ENCODE measurements at places on chromosomes 7 and 10.

- DNase-seq: no peak
Observed at GRCh38 chr10:51117053-51117660, 42.9 kb downstream of the PRKG1 start.

DNA sequence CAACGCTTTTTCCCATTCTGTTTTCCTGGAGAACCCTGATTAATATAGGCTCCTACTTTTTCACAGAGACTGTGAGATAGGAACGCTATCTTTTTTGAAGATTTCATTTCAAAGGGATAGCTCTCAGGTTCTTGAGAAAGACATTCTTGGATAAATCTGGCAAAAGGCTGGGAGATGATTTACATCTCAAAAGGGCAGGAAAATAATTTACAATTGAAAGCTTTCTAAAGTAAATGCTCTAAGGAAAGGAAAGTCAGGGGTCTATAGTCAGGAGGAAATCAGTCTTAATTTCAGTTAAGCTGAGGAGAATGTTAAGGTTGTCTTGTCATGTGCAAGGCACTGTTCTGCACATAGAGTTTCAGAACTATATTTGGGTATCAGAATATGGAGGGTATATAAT, 278.8 kb downstream of the KIF20B start:
- no peak for DNase-seq

DNA sequence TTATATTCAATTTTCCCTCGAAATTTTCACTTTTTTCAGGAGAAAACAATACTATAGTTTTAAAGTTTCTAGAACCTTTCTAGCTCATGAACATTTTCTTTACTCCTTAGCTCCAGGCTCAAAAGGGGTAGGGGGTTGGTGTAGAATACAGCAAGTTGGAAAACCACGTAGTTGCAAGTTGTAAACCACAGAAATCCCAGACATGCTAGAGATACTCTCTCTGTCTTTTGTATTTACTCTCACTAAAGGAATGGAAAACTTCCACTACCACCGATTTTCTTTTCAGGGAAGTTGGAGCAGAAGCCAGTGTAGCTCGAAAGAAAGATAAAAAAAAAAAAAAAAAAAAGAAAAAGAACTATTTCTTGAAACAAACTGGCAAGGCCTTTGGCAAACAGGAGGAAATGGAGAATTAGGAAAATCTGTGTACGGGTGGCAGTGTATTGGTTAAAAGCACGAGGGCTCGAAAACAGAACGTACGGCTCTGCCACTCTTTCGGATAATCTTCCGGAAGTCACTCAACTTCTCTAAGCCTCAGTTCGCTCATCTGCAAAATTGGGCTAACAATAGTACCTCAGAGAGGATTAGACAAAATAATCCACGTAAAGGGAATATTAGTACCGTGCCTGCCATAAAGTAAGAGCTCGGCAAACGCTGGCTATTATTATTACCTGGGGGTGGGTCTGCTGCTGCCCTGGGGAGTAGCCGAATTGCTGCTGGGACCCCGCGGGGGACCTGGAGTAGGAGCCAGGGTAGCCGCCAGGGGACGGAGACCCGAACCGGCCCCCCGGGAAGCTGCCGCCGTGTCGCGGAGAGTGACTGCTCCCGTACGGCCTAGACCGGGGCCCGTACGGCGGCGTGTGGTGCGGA, 628 bp downstream of the MPLKIP start:
- no peak for DNase-seq

DNA sequence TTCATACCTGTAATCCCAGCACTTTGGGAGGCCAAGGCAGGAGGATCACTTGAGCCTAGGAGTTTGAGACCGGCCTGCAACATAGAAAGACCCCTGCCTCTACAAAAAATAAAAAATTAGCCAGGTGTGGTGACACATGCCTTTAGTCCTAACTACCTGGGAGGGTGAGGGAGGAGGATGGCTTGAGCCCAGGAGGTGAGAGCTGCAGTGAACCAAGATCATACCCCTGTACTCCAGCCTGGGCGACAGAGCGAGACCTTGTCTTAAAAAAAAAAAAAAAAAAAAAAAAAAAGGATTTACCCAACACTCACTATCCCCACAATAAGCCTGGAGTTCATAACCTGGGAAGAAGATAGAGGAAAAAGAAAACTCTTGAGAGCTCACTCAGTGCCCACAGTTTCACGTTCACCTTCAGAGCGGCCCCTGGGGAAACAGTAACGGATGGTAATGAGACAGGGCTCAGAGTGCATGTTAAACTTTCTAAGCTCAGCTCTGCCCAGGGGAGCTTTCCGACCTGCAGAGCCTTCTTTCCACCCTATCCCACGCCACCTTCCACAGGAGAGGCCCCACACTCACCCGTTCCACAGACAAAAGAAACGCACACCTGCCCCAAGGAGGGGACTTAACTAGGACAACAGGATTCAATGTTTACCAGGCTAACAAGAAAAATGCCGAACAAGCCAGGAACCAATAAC, 259.8 kb upstream of the KLF14 start:
- DNase-seq: no peak

- DNase-seq: no peak
Observed at GRCh38 chr7:38274486-38274885, 1.1 kb upstream of the TARP start.

DNA sequence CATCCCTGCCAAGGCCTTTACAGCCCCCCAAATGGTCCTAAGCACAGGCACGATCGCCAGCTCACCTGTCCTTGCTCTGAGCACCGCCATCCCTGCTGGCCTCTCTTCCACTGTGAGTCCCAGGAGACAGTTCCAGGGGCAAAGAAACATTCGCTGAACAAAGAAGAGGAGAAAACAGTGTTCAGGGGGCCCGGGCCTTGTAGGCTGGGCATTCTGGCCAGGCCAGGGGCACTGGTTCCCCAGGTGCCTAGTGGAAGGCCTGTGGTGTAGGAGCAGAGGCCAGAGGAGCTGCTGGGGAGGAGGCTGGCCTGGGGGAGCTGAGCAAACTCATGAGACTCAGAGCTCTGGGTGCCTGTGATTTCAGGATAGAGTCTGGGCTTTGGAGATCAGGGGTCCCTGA, 22.6 kb downstream of the AQP1 start:
- no peak for DNase-seq

- no peak for DNase-seq
Observed at GRCh38 chr10:120553911-120554310, 96.9 kb downstream of the PLPP4 start.

- DNase-seq: no peak
Observed at GRCh38 chr7:4073052-4073451, 609.0 kb upstream of the FOXK1 start.

DNA sequence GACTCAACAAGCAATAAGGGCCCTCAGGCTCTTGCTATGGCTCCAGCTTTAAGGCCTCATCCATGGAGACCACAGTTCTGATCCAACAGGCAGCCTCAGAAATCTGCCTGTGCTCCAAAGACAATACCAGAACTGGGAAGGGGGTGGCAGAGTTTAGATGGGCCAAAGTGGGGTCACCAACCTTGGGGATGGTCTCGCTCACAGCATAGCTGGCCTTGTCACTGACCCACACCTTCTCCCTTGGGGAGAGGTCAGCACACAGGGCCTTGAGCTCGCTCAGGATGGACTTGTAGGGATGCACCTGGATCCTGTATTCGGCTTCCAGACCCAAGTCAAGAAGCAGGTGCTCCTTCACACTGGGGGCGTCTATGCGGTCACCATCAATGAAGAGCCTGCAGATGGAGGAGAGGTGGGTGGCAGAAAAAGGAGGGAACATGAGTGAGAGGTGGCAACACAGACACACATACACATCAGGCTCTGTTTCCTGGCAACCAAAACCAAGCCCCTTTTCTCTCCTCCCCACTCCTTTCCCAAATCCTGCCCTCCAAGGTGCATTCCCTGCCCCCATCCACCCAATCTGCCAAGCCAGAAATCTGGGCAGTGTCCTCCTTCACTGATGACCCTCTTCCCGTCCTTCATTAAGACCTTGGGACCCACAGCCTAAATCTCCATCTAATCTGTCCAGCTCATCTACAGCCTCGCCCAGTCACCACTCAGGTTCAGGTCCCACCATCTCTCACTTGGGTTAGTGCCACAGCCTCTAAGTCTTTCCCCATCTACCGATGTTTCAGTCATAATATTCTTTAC, 40.9 kb downstream of the XPNPEP1 start:
- no peak for DNase-seq

- DNase-seq: no peak
Observed at GRCh38 chr7:155865830-155866525, 53.7 kb upstream of the SHH start.

- no peak for DNase-seq
Observed at GRCh38 chr10:48414160-48414559, 107.7 kb downstream of the MAPK8 start.

- no peak for DNase-seq
Observed at GRCh38 chr7:134946260-134946659, 40.0 kb upstream of the AGBL3 start.

- DNase-seq: no peak
Observed at GRCh38 chr7:124701955-124702354, 63.6 kb downstream of the GPR37 start.

- DNase-seq: no peak
Observed at GRCh38 chr10:114541081-114541796, 116.8 kb downstream of the ABLIM1 start.

DNA sequence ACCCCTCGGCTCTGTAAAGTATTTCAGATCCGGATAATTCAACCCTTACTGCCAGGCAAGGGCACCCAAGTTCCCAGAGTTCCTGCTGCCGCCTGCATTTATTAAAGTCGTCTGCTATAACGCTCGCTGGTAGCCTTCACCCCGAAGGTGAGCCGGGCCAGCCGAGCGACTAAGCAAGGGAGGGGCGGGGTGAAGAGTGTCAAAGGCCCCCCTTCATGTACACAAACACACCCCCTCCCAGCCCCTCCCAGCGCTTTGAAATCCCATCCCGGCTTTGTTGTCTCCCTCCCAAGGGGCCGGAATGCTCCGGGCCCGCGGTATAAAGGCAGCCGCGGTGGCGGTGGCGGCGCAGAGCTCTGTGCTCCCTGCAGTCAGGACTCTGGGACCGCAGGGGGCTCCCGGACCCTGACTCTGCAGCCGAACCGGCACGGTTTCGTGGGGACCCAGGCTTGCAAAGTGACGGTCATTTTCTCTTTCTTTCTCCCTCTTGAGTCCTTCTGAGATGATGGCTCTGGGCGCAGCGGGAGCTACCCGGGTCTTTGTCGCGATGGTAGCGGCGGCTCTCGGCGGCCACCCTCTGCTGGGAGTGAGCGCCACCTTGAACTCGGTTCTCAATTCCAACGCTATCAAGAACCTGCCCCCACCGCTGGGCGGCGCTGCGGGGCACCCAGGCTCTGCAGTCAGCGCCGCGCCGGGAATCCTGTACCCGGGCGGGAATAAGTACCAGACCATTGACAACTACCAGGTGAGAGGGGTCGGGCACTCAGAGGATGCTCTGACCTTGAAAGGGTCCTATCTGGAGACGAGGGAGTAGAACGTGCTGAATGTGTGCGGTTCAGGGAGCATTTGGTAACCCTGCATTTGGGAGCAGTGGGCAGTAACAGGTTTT, at the start of gene DKK1:
Gene DKK1, plus strand, starts transcription at position 349 of the 889 bp plus-strand sequence. Its CDS starts 154 bp downstream, at position 503.
- no peak for DNase-seq

DNA sequence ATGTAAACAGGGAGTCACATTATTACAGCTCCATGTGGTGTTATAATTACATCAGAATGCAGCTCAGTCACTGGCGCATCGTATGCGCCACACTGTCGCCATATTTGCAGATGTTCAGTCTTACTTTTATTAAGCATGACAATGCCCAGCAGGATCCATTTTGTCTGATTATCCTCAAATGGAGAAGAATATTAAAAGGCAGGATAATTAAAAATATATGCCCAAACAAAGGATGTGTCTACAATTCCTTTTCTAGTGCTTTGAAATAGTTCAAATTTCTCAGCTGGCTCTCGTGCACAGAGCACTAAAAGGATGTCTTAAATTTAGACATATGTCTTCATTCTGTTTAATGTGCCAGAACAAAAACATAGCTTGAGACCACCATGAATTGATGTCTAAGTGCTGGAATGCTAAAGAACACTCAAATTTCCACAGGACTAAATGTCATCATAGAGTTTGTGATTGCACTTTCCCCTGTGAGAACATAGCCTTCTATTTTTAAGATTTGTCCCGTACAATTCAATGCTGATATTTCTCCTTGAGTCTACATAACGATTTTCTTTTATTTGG, 168.0 kb downstream of the DKK1 start:
- no peak for DNase-seq

GRCh38 chr10:17974505-17974904, 22.8 kb downstream of the SLC39A12 start:
- DNase-seq: no peak

DNA sequence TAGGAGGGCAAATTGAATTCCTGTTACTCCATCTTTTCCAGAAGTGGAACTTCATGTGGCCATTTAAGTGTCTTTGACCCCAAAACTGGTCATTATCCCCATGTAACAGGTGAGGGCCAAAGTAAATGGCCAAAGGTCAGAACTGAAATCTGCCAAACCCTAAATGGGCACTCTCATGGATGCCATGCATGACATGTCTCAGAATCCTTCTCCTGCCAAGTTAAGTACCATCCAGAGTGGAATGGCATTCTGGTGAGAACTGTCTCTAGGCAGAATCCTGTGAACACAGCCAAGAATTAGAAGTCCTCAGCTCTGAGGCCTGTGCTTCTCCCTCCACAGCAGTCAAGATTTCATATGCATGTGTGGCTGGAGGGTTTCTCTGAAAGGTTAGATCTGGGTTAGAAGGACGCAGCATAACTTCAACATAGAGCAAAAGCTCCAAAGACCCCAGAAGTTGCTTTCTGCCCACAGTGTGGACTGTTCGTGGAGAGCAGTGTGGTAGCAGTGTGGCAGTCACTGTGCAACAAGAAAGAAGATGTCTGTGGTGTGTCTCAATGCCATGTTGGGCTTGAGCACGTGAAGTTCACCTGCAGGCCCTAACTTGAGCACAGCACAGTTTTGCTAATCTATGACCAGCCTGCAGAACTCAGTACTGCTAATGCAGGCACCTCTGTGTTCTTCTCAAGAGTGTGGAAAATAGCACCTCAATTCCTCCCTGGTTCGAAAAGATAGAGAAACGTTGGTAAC, 121.3 kb downstream of the ADCY1 start:
- DNase-seq: no peak

GRCh38 chr7:4013793-4014192, 668.3 kb upstream of the FOXK1 start:
- no peak for DNase-seq

DNA sequence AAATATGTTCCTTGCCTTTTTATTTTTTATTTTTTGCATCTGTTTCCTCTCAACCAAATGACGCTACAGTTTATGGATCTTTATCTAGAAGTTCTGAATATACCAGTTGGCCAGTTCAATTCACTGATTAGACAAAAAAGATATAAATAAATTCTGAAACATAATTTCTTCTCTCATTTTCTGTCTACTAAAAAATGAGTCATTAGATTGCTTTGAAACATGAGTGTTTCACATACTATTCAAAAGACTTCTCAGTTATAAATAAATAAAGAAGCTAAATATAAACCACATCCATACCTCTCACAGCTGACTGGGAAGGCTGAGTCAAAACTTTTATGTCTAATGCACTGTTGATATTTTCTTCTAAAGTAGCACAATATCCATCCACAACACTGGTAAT, 97.6 kb upstream of the GPR22 start:
- no peak for DNase-seq

All from esophagus squamous epithelium (tissue), 5 donors.